ENCODE measurements at places on chromosomes 13 and 19.

GRCh38 chr19:1115646-1116420 lies 12.0 kb downstream of the GPX4 start:
- DNase-seq = no peak

DNA sequence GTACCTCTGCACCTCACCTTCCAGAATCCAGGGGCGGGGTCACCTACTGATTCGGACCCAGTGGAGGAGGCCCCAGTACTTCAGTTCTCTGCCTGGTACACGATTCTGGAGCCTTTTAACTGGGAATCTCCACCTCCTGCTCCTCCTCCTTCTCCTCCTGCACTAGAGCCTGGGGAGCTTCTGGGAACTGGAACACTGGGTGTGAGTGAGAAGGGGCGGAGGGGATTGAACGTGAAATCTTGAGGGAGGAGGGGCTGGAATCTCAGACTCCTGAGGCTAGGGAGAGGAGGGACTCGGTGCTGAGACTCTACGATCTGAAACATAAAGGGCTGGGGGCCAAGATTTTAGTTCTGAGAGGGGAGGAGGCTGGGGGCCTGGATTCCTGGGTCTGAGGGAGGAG lies at the start of gene KLK8:
Gene KLK8 (minus strand): TSS at position 90 of the 400 bp plus-strand sequence. CDS start 437 bp downstream, outside the sequence.
- no peak for DNase-seq

- no peak for DNase-seq
Observed at GRCh38 chr13:97221466-97221865, 667 bp upstream of the MBNL2 start.

- DNase-seq = peak; percentile 58
Observed at GRCh38 chr19:10718205-10719196, 622 bp downstream of the DNM2 start.

- DNase-seq = no peak
Observed at GRCh38 chr19:2207991-2208860, 27.9 kb downstream of the PLEKHJ1 start.

- DNase-seq = no peak
Observed at GRCh38 chr19:408441-408901, 476 bp downstream of the C2CD4C start.

GRCh38 chr13:39599012-39599411 lies 4.0 kb downstream of the LHFPL6 start:
- no peak for DNase-seq
